Caco-2 (cell line): ENCODE measurements at places on chromosomes 7 and 10. TPM values are rescaled to one million over a fixed set of nuclear protein-coding genes. Genes with fewer than 3 reads are reported as not detected.

- peaks cover 8% of the 10 kb centered on the region for H3K36me3 ChIP-seq
- H3K27ac ChIP-seq: no peak overlapping the region
- no peaks in the 10 kb centered on the region for H3K27me3 ChIP-seq
Measured at GRCh38 chr10:13652860-13653259, 66.1 kb downstream of the PRPF18 start.

DNA sequence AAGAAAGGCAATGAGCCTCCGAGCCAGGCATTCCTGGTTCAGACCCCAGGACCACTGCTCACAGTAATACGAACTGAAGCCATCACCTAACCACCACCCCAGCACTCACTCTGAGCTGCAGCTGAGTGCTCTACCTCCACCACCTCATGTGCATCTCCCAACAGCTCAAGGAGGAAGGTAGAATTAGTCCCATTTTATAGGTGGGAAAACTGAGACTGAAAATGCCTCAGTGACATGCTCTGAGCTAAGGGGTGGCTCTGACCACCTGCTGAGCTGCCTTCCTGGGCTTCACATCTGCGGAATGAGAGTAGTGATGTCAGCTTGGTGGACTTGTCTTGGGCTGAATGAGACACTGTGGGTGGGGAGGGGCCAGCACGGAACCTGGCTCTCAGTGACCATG lies 159.7 kb upstream of the UNC5B start:
- H3K4me1 ChIP-seq: no peaks in the 10 kb centered on the region
- H3K4me3 ChIP-seq: no peak overlapping the region
- H3K27ac ChIP-seq: no peak overlapping the region
- peaks cover 2% of the 10 kb centered on the region for H3K27me3 ChIP-seq

DNA sequence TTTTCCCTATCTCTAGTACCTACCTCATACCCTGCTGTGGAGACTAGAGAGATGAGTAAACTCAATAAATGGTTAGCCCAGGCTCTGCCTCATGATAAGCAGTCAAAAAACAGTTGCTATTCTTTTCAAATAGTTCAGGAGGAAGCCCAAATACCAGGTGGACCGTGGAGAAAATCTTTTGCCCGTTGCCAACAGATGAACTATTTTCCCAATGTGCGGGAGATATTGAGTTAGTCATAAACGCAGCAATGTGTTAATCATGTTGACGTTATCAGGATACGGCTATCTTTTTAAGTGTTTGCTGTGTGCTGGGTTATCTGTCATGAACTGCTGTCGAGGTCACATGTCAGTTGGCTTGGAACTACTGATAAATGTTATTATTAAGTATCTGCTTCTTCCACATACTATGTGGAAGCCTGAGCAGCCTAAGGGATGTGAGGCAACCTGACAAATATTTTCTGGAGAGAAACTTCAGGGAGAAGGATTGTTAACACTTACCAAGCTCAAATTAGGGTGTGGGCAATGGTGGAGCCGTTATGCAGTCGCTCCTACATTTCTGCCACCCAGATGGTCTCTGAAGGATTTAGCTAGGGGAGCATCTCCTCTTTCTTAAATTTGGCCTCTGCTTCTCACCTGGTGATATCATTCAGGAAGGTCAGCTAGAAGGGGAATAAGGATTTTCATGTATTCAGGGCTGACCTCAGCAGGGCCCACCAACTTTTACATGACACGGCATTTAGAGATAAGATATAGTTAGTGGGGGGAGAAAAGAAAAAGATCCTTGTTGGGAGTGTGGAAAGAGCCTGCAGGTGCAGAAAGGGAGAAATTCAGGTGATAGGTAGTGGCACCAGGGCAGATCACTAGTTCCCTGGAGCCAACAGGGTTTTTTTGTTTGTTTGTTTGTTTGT lies 33.5 kb upstream of the SLC26A3 start:
- no peaks in the 10 kb centered on the region for H3K36me3 ChIP-seq
- no peaks in the 10 kb centered on the region for H3K27me3 ChIP-seq
- DNase-seq: peak; percentile 47
- H3K27ac ChIP-seq: no peak overlapping the region
- peaks cover 24% of the 10 kb centered on the region for H3K4me1 ChIP-seq
- H3K4me3 ChIP-seq: no peak overlapping the region

- no peaks in the 10 kb centered on the region for H3K27me3 ChIP-seq
- H3K4me1 ChIP-seq: no peaks in the 10 kb centered on the region
- DNase-seq: no peak
- no peaks in the 10 kb centered on the region for H3K36me3 ChIP-seq
Measured at GRCh38 chr7:12607134-12607533, 36.6 kb downstream of the SCIN start.

DNA sequence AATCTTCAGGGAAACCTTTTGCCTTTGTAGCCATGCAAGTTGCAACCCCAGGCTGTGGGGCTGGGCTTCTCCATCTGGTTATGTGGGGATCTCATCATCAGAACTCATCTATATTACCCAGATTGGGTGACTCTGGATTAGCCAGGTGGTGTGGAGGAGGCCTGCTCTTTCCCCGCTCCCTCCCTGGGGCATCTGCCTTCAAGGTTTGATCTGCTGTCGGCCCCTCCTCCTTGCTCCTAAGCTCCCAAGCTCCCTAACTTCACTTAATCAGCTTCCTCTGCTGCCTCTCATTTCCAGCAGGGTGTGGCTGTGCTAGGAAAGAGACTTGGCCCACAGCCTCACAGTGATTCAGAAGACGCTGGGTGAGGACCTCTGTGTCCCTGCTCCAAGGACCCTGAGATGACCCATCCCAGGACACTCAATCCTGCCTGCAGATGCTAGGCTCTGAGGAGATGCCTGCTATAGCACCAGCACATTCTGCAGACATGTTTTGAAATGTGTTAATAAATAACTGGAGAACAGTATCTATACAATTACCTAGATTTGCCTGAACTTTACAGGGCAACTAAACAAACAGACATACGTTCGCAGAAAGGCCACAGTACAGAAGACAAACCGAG lies 392.1 kb upstream of the PODXL start:
- no peak overlapping the region for H3K27ac ChIP-seq
- H3K27me3 ChIP-seq: no peaks in the 10 kb centered on the region; the same call in 1 of the 2 replicates
- H3K4me3 ChIP-seq: no peak overlapping the region
- H3K36me3 ChIP-seq: no peaks in the 10 kb centered on the region

DNA sequence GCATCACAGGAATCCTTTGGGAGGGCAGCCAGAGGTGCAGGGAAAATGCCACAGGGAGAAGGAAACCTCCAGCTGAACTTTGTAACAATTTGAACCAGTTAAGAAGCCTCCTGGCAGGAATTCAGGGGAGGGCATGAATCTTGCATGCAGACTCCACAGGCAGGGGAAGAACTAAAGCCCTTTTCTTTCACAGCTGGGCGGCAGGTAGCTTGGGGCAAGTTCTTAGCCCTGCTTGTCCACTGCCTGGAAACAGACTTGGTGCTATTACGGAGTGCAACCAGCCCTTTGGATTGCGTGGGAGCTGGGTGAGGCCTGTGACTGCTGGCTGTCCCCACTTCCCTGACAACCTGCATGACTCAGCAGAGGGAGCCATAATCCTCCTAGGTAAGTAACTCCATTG lies 51.7 kb upstream of the ADAM12 start:
- no peaks in the 10 kb centered on the region for H3K36me3 ChIP-seq
- no peak overlapping the region for H3K4me3 ChIP-seq
- no peaks in the 10 kb centered on the region for H3K27me3 ChIP-seq
- DNase-seq: no peak
- no peaks in the 10 kb centered on the region for H3K4me1 ChIP-seq

GRCh38 chr10:44888886-44889285 lies 22.3 kb upstream of the TMEM72 start:
- no peaks in the 10 kb centered on the region for H3K4me1 ChIP-seq
- no peak overlapping the region for H3K27ac ChIP-seq
- H3K27me3 ChIP-seq: no peaks in the 10 kb centered on the region
- H3K36me3 ChIP-seq: no peaks in the 10 kb centered on the region

GRCh38 chr7:44965937-44966730 lies 12.7 kb downstream of the MYO1G start:
- H3K27me3 ChIP-seq: no peaks in the 10 kb centered on the region
- H3K27ac ChIP-seq: no peak overlapping the region
- H3K4me3 ChIP-seq: no peak overlapping the region
- H3K4me1 ChIP-seq: no peaks in the 10 kb centered on the region

DNA sequence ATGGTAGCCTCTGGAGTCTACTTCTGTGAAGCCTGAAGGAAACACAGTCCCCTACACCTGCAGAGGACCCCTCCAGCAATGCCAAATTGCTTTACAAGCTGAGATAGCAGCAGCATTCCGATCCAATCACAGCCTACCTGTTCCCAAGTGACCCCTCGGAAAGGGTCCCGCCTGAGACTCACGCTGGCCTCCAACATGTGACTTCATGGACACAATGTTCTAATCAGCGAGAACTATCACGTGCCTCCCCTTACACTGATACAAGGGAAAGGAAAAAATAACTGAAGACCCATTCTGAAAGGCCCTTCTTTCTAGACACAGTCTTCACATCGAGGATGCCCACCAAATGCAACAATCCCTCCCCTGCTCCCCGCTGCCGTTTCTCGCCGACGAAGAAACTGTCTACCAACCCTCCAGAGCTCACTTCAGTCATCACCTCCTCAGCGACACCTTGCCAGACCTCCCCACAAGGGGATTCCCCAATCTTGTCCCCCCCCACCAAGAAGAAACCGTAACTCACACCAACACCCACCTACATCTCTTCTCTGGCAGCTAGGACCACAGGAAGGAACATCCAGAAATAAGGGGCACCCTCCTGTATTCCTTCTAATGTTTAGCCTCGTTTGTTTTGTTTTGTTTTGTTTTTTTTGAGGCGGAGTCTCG lies 1.8 kb downstream of the SNX8 start:
- no peaks in the 10 kb centered on the region for H3K36me3 ChIP-seq
- peaks cover 34% of the 10 kb centered on the region for H3K4me1 ChIP-seq
- no peaks in the 10 kb centered on the region for H3K27me3 ChIP-seq

GRCh38 chr10:70268376-70268775 lies 15.4 kb downstream of the NPFFR1 start:
- DNase-seq: peak; percentile 11
- H3K36me3 ChIP-seq: no peaks in the 10 kb centered on the region

DNA sequence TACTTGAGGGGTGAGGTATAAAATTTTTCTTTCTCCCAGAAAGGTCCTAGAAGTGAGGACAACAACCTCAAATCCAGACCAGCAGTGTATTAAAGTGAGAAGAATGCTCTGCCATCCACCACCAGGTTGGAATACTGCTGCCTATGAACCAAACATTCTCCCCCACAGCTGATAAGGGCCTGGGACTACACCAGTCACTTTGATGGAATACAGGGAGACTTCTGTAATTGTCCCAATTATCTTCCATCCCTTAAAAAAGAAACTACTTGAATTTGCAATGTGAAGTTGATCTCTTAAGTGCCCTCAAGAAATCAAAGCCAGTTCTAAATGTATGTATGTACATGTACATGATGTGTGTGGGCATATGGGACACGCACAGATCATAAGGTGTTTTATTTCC lies 3.0 kb downstream of the TBX20 start:
- DNase-seq: no peak
- 0 out of 2 replicates have a peak, but pooled peaks cover 1% of the 10 kb centered on the region for H3K27me3 ChIP-seq
- H3K36me3 ChIP-seq: no peaks in the 10 kb centered on the region
- H3K27ac ChIP-seq: no peak overlapping the region
- H3K4me1 ChIP-seq: no peaks in the 10 kb centered on the region
- H3K4me3 ChIP-seq: no peak overlapping the region

DNA sequence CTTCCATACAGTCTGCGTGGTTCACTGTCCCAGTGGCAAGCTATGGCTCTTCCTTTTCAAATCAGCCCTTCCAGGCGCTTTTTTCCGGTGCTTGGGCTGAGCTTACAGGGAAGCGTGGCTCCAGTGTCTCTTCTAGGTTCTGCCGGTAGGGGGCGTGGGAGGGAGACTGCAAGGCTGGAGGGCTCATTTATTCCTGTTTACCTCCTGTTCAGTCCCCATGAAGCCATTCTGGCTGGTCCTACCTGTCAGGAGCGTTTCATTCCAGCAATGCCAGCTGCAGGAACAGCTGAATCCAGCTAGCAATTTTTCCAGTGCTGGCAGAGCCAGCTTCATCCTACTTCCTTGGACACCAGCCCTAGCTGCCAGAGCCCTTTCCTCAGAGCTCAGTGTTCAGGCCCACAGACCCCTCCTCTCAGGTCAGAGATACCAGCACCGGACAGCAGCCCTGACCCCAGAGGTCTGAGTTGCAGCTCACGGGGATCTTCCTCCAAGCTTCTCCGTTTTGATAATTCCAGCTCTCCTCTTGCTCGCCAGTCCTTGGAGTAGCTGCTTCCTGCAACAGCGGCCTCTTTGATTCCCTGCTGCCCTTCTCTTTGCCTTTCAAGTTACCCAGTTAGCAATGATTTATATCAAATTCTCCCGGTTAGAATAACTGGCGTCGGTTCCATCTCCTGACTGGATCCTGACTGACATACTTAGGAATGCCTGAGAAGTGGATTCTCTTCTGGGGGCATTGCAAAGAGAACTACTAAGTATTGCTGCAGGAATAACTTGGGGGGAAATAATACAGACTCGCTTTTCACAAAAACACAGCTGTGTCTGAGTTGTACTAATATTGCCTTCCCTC lies 129.8 kb downstream of the FRMD4A start:
- H3K36me3 ChIP-seq: no peaks in the 10 kb centered on the region
- no peak overlapping the region for H3K27ac ChIP-seq
- H3K27me3 ChIP-seq: no peaks in the 10 kb centered on the region
- DNase-seq: peak; percentile 49
- no peaks in the 10 kb centered on the region for H3K4me1 ChIP-seq
- H3K4me3 ChIP-seq: no peak overlapping the region

Gene AP3M1
- total RNA-seq: 56.7 and 63.7 TPM in 2 replicates

Gene HSPA12A
- 22.9 and 27.0 TPM in 2 replicates for total RNA-seq
